ENCODE measurements at places on chromosomes 1 and 21.
A peak's percentile ranks its signal among the peaks of the same experiment; 100 is the strongest.

GRCh38 chr1:14598498-14599182, at the start of gene KAZN:
TSS of gene KAZN (plus strand) at chr1:14598685.
- peak; percentile 67 for DNase-seq

- no peak for DNase-seq
Observed at GRCh38 chr1:44112486-44112885, 6.1 kb upstream of the KLF17 start.

DNA sequence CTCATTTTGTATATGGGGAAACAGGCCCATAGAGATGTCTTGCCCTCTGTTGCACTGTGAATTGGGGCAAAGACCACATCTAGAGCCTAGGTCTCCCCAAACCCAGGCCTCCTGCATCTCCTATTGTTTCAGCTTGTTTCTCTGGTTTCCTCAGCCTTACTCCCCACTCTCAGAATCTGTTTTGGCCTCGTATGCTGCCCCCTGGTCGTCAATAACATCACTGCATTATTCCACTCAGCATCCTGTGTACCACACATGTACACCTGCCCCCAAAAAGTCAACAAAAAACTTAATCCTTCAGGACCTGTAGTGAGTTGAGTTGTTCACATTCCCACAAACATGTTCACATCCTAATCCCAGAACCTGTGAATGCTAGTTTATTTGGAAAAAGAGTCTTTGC, 184.8 kb downstream of the BRINP2 start:
- no peak for DNase-seq

DNA sequence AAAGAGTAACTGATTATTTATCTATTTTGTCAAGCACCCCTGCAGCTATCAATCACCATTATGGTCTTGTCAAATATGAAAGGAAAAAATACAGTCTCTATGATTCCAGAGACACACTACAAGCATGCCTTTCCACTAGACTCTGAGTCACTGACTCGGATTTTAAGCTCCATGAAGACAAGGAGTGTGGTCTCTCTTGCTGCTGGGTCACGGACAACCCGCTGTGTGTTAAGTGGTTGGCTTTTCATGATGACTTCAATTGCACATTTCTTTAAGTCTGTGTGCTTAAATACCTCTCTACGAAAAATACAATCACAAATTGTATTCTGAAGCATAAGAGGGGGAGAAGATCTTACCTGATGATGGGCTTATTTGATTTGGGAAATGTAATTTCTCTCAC, 14.0 kb upstream of the GNG4 start:
- no peak for DNase-seq

DNA sequence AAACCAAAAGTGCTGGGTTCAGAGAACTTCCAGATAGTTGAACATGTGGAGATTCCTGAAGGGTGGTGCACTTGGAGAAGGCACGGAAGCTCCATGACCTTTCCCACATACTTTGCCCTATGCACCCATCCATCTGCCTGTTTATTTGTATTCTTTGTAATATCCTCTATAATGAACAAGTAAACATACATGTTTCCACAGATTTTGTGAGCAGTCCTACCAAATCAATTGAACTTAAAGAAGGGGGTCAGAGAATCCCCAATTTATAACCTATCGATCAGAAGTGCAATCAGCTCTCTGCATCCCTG, 121.4 kb downstream of the ADSS2 start:
- no peak for DNase-seq

DNA sequence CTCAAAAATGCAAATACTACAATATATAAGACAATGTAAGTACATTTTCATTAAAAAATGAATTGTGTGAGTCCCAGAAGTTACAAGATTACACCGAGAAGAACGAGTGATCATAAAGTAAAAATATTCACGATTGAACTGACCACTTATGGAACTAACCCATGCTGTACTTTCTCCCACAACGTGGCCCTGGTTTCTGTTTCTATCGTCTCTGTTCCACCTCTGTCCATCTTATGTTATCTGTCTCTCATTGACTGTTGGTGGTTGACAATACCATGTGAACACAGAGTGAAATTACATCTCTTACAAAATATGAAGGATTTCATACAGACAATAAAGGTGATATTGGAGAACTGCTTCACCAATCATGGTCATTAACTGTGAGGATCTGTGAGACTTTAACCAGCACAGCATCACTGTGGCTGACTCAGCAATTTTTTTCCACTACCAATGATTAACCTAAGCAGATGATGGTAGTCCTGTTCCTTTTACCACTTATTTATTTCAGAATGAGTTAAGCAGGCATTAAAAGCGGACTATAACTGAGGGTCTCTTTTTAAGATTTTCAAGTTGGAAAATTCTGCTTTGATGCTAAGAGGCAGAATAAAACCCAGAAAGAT, 165.1 kb downstream of the TGFB2 start:
- DNase-seq, result no peak
